ENCODE measurements at places on chromosomes 12 and 14.

DNA sequence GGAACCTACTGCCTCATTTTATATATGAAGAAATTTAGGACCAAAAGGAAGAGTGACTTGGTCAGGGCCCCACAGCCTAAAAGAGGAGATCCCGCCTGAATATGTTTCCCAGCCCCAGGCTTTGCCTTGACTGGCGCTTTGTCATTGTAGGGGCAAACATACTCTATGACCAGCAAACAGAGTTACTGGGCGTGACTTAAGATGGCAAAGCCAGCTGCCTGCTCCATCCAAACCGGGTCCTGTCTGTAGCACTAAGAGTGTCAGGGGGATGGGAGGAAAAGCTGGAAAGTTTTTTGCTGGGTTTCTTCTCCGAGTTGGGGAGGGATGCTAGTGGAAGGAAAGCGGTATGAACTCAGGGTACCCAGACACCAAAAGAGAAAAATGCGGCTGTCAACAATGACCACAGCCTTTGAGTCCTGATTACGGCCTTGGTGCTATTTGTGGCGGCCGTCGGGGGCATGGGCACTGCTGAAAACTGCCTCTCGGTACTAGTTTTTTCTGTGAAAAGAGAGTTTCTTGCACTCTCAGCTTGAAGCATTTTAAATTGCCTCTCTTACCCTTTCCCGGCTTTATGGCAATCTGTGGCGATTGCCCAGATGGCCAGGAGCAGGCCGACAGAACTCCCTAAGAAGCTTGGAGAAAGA, 82.7 kb downstream of the PRIMA1 start:
- DNase-seq, result no peak

GRCh38 chr12:71420775-71421406, 18.7 kb upstream of the LGR5 start:
- no peak for DNase-seq

DNA sequence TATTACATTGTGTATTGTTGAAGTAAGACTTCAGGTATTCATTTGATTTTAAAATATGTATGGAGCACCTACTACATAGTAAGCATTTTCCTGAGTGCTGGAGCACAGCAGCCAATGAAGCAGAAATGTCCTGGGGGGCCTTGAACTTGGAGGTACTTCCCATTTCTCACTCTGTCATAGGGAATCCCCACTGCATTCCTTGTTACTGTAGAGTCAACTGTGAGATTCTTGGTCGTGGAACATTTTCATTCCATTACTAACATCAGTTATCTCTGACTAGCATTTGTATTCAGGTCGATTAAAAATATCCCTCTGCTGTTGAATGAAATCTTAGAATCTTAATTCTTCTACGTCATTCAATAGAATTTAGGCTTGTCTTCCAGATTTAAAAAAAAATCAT, 66.7 kb downstream of the PDE3A start:
- no peak for DNase-seq

- DNase-seq, result no peak
These were observed 19.1 kb upstream of the DHRS7 start for GRCh38 chr14:60184146-60184904.

DNA sequence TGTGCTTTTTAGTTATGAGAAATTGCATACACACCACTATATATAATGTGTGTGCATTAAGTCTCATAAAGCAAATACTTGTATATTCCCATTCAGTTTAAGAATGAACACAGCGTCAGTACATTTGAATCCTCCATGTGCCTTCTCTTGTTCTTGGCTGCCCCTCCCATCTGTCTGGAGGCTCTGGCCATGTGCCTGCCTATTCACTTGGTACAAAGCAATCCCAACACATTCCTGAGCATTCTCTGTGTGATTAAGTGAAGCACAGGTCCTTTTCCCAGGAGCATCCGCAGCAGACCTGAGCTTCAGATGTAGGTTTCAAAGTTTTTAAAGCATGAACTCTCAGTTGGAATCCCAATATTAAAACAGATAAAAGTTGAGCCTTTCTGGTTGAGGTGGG, 58.7 kb downstream of the POLR3B start:
- DNase-seq, result no peak

DNA sequence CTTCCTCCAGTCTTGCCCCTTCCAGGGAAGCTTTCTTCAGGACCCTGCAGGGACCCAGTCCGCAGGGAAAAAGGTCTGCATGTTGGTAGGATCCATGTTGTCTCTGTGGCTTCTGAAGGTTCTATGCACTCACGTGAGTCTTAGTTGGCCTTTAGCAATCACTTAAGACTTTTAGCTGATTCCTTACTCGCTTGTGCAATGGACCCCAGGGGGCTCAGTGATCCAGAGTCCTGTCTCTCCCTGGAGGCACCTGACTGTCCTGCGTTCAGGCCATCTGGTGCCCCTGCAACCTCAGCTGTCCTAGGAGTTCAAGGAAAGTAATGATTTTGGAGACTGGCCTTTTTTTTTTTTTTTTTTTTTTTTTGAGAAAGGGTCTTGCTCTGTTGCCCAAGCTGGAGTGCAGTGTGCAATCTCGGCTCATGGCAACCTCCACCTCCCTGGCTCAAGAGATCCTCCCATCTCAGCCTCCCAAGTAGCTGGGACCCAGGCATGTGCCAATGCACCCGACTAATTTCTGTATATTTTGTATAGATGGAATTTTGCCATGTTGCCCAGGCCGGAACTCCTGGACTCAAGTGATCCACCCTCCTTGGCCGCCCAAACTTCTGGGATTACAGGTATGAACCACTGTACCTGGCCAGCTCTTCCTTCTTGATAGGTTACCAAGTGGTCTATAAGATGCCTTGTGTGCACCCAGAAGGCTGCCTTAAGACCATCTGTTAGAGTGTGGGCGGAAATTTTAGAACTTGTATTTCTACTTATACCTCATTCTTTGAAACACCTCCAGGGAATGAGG, 4.6 kb downstream of the IFI27L2 start:
- no peak for DNase-seq

DNA sequence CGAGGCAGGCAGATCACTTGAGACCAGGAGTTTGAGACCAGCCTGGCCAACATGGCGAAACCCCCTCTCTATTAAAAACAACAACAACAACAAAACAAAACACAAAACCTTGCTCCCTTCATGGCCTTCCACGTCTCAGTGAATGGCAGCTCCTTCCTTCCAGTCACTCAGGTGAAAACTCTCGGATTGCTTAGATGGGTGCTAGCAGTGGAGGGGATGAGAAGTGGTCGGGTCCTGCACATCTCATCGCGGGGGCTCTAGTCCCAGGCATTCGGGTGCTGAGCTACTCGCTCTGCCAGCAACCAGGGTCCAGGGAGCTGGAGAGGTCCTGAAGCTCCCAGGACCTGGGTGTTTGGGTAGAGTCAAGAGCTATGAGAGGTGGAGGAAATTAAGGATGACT, 7.7 kb downstream of the SLC6A13 start:
- no peak for DNase-seq

GRCh38 chr14:49954171-49954631, 61.3 kb downstream of the ARF6 start:
- no peak for DNase-seq

DNA sequence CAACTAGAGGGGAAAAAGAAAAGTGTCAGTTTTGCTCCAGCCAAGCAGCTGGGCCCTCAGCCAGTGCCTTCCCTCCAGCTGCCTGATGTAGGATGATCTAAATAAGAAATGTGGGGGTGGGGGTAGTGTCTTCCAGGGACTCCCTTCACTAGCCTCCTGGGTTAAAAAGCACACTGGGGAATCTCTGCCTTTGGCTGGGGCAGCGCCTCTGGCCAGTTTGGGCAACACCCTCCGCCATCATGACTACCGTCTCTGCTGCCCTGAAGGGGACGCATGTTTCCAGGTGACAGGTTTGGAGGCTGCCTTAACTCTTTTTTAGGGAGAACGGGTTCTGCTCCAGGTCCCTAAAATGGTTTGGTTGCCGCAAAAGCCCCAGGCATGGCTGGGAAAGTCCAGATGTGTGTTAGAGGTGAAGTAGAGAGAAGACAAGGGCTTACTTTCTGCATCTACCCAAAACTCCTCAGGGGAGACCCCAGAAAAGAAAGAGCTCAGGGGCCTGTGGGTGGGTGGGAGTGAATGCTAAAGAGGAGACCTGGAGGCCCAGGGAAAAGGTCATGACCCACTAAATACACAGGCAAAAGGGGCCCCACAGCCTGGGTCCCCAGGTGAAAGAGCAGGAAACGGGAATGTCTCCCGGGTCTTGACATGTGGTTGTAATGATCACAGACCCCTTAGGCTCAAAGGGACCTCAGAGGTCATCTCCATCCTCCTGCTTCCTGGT, 132.8 kb upstream of the CCND2 start:
- DNase-seq, result no peak

DNA sequence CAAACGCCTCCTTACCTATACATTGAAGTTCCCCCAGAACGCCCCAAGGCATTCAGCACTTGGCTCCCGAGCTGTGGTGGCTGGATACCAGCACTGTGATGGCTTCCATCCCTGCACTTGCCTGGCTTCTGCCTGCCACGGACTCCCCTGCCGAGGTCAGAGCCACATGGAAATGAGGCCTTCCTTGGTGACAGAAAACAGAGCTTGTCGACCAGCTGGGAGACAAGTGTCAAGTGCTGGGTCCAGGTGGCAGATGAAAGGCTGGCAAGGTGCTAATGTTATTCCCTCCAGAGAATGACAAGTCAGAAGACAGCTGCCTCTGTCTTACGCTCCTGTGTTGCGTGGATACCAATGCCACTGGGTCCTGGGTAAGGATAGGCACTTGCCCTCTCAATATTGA, 26.2 kb upstream of the GNG2 start:
- no peak for DNase-seq

DNA sequence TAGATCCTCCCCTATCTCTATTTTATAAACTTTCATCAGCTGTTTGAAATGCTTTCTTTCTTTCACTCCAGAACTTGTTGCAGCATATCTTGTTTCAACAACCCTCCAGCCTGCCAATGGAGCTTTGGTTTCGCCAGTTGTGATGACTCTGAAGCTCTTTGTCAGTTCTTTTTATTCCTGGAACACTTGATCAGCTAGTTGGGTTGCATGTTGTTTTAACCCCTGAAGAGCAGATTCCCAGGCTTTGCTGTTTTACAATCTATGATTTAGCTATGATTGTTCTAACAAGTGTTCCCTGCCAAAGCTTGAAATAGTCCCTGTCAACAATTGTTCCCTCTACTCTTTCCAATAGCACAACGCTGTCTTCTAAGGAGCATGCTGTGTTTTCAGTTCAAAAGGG, 50.6 kb upstream of the FUT8 start:
- DNase-seq, result no peak

DNA sequence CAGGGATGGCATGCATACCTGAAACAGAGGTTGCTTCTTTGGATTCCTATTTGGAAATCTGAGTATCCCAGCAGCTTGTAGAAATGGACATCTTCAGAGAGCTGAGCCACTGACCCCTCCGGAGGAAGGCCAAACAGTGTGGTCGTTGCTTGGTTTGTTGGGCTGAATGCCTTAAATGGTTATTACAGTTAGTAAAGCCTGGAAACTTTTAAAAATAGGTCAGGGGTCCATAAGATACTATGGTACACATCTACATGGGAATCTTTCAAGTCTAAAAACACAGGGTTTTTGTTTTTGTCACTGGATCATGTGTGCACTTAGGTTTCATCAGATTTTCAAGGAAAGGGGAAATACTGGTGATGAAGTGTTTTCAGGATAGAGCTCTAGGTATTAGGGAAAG, 7.7 kb downstream of the DYRK2 start:
- DNase-seq, result no peak

Measured in activated T-helper 1 cell treated with anti-CD3 and anti-CD28 coated beads, Interleukin-12 subunit alpha, Interleukin-12 subunit beta, Interleukin-2, Interleukin-4 antibody, amounts not matched to agents 30 ng/mL and 10 ng/mL and 1 ng/mL, durations not matched to agents 14 hours and 24 hours and 36 hours (primary cell).